ENCODE measurements at places on chromosomes 2 and 18.

GRCh38 chr18:59426855-59427254 is 67.8 kb upstream of the LMAN1 start:
- DNase-seq = no peak

DNA sequence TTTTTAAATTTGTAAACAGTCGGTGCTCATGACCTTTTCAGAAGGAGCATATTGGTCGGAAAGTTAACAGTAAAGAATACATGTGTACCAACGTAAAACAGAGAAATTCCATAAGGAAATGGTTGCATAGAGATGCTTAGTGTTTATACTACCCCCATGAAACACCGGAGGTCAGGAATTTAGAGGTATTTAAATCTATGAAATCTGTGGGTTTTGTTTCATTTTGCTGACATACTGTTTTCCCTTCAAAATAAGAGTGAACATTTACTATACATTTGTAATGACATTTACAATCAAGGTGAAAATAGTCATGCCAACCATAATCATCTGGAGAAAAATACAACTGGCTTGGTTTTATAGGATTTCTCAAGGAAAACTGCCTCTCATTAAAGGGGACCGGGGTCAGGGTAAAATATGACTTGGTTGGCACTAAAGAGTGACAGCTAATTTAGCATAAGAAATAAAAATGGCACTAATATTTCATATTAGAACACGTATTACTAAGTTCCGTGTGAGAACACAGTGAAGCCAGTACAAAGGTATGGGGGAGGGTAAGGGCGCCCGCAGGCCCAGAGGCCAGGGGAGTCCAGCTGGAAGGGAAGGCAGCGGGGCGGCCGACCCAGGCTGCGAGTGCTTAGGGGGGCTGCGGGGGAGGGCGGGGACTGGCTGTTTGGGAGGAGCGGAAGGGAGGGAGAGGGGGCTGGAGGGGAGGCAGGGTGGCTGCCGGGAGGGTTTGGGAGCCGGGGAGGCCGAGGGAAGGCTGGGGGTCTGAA is 1.1 kb upstream of the RNU4ATAC start:
- DNase-seq = no peak

GRCh38 chr2:73836141-73836943 is 7.6 kb downstream of the STAMBP start:
- DNase-seq = no peak

DNA sequence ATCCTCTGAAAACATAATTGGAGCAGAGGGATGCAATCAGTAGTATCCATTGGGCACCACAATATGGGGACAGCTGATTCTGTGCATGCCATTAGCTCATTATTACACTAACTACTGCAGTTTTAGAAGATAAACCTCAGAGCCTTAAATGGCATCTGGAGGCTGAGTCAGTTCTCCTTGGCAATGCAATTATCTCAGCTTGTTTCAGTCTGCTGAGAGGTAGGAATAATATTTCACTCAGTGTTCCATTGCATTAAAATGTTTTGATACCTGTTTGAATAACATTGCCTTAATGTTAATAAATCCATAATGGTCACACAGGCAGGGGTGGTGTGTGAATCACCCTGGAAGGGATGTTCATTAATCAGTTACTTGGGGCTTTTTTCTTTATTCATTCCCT is 309.6 kb downstream of the LRRTM1 start:
- no peak for DNase-seq

- DNase-seq = no peak
Measured at GRCh38 chr18:73688851-73689711, 458.6 kb downstream of the FBXO15 start.

DNA sequence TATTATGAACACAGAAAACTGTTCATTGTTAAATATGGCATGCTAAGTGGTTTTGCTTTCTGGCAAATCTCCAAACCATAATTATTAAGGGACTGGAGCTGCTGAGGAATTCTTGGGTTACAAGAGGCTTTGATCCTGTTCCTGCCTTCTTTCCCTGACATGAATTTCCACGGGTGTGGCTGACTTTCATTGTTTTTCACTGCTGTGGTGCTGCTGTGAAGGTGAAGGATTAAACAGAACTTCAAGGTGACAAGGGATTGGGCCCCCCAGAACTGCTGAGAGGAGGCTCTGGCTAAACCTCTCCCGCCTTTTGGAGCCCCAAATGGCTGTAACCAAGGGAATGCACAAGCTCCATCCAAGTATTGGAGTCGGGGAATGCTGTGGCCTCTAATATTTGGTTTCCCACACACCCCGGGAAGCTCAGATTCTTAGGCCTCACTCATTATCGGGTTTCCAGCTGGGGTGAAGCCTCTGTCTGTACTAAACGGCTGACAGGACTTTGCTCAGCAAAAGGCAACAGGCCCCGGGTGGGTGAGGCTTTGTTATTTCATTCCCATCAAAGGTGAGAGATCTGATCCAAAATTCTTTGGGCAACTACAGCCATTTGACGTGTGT is 29.0 kb upstream of the ZFP36L2 start:
- peak; percentile 13 for DNase-seq

DNA sequence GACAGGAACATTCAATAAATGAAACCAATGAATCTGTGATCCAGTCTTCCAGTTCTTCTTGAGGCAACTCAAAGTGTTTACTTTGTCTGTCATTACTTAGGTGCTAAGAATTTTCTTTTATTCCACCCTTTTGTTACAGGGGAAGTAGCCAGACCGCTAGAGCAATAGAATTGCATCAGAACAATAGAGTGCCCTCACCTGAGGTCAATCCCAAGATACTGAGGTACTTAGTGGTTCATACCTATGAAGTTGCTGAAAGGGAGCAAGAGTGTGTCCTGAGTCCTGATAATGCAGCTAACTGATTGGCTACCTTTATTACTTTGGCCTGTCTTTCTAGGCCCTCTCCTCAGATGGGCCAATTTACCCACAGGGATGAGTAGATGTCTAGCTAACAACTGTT is 359.4 kb upstream of the KCNH7 start:
- DNase-seq = no peak

- no peak for DNase-seq
Measured at GRCh38 chr2:42858140-42859005, 66.0 kb upstream of the HAAO start.

DNA sequence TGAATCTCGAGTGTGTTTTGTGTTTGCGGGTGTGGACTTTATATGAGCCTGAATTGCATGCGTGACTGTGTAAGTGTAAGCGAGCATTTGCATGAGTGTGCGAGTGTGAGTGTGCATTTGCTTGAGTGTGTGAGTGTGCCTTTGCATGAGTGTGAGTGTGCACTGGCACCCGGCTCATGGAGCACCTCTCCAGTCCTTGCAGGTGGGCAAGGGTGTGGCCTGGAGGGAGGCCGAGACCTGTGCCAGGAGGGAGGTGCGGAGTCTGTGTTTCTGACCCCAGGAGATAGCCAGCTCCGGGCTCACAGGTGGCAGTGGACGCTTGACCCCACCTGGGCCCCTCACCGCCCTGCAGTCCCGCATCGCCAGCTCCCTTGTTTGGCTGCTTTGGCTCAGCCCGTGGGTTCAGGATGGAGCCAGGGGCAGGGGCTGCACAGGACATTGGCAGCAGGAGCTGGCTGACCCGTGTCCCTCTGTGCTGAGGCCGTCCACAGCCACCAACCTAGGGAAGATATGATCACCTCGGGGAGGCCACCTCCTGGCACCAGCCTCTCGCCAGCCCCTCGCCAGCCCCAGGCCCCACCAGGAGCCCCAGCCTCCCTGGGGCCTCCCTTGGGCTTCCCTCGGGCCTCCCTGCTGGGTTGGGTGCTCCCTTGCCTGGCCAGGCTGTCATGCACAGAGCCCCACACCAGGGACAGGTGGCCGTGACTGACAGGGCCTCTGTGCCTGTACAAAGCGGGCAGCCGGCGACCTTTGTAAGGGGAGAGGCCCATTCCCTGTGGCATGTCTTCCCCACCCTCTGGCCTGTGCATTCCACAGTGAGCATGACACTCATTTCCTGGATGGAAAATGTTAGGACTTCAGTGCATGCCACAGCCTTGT is 81.6 kb downstream of the PTGR3 start:
- no peak for DNase-seq

DNA sequence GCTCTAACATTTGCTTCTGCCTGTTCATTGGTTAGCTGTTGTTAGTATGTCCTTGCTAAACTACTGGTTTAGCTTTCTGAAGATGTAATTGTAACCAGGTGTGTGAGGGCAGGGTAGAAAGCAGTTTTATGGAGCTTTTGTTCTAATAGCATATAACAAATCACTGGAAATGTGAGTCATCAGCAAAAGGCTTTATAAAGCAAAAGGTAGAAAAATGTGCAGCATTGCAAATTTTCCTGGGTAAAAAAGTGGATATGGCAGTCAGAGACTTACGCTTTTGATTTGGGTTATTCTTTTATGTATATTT is 85.3 kb downstream of the ZNF407 start:
- DNase-seq = no peak

GRCh38 chr2:239833269-239834109 is 191.7 kb downstream of the NDUFA10 start:
- no peak for DNase-seq

DNA sequence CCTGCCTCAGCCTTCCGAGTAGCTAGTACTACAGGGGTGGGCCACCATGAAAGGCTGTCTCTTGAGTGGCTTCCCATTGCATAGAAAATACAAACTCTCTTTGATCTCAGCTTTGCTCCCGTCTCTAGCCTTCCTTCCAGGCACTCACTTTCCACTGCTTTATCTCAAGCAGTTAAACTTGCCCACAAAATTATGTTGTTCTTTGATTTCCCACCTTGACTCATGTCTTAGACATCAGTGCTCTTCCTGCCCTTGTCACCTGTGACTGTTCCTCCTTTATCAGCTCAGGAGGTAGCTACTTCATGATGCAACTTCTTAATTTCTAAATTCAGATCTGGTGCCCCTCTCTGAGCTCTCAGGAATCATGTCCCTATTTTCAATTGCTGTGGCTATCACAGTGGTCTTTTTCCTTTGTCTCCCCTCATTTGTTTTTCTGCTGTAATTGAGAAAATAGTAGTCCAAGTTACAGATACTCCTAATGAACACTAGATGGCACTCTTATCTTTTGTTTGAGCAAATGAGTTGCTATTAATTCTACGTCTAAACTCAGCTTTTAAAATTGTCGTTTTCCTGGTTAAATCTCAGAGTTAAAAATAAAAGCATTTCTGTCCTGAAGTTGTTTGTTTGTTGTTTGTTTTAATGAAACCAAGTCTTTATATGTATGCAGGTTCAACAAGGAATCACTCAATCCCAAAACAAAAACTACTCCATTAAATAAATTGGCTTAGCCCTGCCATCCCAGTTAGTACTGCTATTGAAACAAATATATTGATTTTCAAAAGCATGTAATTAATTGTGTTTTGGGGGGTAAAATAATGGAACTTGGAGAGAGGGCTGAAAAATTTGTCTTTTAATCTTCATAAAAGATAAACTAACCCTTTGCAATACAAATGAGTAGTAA is 46.9 kb upstream of the GREB1L start:
- DNase-seq = peak; percentile 22

DNA sequence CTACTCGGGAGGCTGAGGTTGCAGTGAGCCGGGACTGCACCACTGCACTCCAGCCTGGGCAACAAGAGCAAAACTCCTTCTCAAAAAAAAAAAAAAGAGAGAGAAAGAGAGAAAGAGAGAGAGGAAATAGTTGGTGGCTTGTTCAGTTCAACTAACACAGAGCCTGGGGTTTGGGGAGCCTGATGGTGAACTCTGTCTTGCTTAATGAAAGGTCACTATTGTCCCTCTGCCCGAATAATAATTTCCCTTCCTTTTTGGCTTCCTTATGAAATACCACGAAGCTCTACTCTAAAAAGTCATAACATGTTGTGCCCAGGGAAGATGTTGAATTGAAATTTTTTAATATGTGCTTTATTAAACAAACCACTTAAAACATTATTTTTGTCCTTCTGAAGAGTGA is 17.3 kb downstream of the BCL2 start:
- DNase-seq = no peak

- DNase-seq = no peak
Measured at GRCh38 chr2:15092691-15093090, 460.2 kb downstream of the LRATD1 start.

GRCh38 chr2:241764275-241765241 is 12.1 kb upstream of the GAL3ST2 start:
- DNase-seq = no peak

- no peak for DNase-seq
Measured at GRCh38 chr2:28406276-28407096, 13.8 kb downstream of the FOSL2 start.

DNA sequence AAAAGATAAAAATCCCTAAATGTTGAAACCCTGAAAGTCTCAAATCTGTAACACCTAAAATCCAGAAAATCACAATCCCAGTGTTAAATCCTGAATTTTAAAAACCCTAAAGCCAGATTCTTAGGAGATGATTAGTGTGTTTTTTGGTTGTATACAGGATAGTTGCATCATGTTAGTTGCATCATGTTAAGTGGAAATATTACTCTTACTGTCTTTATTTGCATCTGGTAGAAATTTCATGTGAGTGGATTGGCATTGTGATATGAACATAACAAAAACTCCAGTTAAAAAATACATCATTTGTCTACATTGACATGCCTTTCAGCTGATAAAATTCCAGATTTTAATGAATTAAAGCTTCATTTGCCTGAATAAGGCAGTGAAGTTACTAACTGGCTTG is 683.1 kb upstream of the ACVR2A start:
- DNase-seq = no peak
